G401 (cell line): ENCODE measurements at places on chromosomes 7 and 10. TPM values are rescaled to one million over a fixed set of nuclear protein-coding genes. Genes with fewer than 3 reads are reported as not detected.

CDHR3 gene
- total RNA-seq = 1.8 TPM in 1 of 2 replicates, not detected in the other

CCL24 gene
- total RNA-seq = not detected in 2 replicates

AGR3 gene
- not detected in 2 replicates for total RNA-seq

TAS2R39 gene
- total RNA-seq = not detected in 2 replicates

ADCY1 gene
- total RNA-seq = 0.14 TPM in 1 of 2 replicates, not detected in the other

WNT8B gene
- 0.44 TPM in 1 of 2 replicates, not detected in the other for total RNA-seq

CUZD1 gene
- 1.7 and 1.8 TPM in 2 replicates for total RNA-seq

SAMD9L gene
- total RNA-seq = not detected in 2 replicates

C10orf53 gene
- total RNA-seq = not detected in 2 replicates

MYO1G gene
- 0.37 and 0.98 TPM in 2 replicates for total RNA-seq
